GM12892 (cell line): ENCODE measurements at places on chromosomes 12 and 14.

GRCh38 chr14:94163796-94164195 lies 10.3 kb upstream of the PPP4R4 start:
- DNase-seq: no peak

GRCh38 chr12:108241986-108242703 lies 97.0 kb downstream of the CMKLR1 start:
- DNase-seq: no peak

DNA sequence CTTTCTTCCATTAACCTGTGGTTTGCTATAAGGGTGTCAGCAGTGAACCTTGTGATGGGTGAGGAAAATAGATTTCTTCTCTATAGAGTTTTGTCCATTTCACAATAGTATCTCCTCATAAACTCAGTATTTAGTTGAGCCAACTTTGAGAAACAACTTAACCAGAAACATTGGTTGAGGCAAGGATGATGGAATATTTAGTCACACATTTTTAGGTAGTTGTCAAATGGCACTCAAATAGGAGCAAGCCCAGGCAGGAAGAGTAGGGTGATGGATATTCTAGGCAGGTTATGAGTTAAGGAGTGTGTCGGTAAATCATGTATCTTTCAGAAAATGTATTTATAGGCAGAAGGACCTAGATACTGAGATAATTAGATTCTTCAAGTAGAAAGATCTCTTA lies 1267.6 kb downstream of the SLC16A7 start:
- DNase-seq: no peak

DNA sequence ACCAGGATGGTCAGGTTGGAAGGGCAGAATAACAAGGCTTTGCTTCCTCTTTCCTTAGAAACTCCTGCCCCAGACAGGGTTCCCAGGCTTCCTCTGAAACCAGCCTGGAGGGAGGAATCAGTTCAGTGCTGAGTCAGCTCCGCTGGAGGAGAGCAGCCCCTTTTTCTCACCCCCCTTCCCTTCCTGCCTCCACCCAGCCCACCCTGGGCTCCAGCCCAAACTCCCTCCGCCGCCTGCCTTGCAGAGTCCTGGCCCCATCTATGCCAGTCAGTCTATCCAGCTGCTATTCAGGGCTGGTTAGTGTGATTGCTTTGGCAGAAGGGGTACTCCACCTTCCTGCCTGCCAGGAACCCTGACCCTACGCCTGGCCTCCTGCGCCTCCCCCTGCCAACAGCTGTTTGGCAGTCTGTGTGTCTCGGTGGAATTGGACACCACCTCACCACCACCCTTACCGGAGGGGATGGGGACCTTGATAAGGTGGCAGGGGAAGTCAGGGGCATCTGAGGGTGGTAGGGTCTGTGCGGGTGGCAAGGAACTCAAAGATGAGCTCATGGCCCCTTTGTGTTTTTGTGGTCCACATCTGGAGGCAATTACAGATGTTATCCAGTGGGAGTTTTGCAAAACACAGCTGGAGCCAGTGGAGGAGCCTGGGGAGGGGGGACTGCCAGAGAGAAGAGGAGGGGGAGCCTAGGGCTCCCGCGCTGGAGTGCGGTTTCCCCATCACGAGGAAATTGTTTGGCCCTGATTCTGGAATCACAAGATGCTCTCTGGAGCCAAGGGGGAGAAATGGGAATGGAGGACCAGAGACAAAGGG lies 12.2 kb downstream of the MMP14 start:
- peak; percentile 38 for DNase-seq

DNA sequence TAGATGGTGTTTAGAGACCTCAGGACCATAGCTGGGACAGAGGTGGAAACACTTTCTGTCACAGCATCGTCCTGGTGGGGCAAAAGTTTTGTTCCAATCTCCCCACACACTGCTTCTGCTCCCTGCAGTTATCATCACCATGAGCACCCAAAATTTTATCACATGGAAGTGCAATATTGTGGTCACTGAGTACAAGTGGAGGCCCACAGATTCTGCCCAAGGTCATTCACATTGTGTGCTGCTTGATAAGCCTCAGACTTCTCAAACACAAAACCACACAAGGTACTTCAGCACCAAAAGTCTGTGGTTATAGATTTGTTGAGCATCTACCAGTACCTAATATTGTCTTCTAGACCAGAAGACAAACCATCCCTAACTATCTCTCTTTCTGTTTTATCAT lies 554 bp upstream of the KRT77 start:
- no peak for DNase-seq
